Activated T-helper 1 cell treated with Interleukin-2 at 50 U/mL for 16 hours (primary cell): ENCODE measurements at places on chromosomes 7 and 10.

DNA sequence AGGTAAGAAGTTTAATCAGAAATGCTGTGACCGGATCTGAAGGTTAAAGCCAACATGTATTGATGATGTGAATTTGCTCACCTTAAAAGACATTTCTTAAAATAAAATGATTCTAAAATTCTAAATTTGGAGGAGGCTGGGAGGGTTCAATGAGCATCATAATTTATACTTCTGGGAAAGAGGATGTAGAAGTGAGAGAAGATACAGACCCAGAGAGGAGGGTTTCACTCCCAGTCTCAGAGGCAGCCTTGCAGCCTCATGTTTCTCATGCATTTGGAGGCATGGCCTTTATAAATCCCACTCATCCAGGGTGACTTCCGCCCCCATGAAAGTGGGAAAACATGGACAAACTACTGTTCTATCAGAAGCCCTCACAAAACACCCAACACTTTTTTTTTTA, 305.6 kb upstream of the PITRM1 start:
- DNase-seq = no peak

DNA sequence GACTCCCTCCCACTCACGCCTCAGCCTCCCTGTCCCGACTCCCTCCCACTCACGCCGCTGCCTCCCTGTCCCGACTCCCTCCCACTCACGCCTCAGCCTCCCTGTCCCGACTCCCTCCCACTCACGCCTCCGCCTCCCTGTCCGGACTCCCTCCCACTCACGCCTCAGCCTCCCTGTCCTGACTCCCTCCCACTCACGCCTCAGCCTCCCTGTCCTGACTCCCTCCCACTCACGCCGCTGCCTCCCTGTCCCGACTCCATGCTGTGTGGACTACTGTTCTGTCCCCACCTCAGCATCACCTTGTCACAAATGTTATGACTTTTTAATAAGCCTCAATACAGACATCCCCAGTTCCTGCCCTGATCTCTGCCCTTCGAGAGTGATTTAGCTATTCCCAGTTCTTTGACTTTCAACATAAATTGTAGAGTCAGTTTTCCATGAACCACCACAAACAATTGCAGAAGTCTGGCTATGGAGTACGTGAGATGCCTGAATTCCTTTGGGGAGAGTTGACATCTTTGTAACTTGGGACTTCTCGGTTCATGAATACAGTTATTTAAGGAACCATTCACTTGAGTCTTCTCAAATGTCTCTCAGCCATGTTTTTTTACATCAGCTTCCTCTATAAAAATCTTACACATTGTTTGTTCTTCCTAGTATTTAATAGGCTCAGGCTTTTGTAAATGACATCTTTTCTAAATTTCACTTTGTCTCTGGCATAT, 71.9 kb downstream of the FOXL3 start:
- no peak for DNase-seq

DNA sequence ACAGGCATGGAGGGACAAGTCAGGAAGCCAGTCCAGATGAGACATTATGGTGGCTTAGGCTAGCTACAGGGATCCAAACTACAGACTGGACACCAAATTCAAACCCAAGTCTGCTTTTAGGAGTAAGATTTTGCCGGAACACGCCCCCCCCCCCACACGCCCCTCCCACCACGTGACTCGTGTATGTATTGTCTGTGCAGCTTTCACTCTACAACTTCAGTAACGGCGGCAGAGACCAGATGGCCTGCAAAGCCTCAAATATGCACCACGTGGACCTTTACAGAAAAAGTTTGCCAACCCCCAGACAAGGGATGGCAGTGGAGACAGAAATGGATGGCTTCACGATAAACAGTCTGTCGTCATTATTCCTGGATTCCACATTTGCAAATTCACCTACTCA, 14.5 kb downstream of the HIPK2 start:
- no peak for DNase-seq

GRCh38 chr10:79627075-79627474, 16.3 kb downstream of the SFTPA1 start:
- DNase-seq = no peak

GRCh38 chr10:34049887-34050286, 715.4 kb upstream of the NRP1 start:
- DNase-seq = no peak

DNA sequence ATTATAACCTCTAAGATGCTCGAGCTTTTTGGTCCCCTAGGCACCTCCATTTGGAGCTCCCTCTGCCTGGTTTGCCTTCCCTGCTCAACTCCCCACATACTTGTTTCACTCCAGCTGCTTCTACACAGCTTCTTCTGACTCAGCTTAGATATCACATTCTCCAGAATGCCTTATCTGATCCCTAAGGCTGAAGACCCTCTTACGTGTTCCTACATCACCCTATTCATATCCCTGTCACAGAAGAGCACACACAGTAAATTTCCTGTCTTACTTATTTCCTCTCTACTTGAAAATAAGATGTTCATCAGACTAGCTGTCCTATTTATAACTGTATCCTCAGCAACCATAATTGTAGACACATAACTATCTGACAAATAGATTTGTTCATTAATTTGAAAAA, 61.3 kb upstream of the RNF148 start:
- DNase-seq = no peak

DNA sequence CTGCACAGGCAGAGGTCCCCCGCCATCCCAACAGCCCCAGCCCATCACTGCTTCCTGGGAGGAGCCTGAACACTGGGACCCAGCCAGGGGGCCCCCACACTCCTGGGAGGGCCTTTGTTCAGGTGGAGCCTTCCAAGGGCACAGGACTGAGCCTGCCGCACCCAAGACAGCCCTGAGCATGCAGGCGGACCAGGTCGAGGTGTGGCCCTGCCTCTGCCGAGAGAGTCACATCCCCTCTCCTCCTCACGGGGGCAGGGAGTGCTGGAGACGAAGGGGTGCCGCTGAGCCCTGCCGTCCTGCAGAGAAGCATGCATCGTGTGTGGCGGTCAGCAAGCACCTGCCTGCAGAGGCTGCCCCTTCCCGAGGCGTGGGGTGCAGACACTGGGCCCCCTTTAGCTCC, 7.3 kb upstream of the MAFK start:
- DNase-seq = no peak

- DNase-seq = no peak
These were observed 309.7 kb downstream of the CSTF2T start for GRCh38 chr10:51389415-51390321.

GRCh38 chr7:64887756-64888508, 15.1 kb upstream of the ZNF273 start:
- DNase-seq = no peak

- no peak for DNase-seq
These were observed 78.8 kb downstream of the HIF1AN start for GRCh38 chr10:100614429-100615095.

GRCh38 chr10:43610636-43611035, 4.4 kb downstream of the ZNF485 start:
- no peak for DNase-seq

GRCh38 chr7:147400925-147401324, 1189.6 kb upstream of the C7orf33 start:
- DNase-seq = no peak

- no peak for DNase-seq
These were observed 33.7 kb upstream of the NAMPT start for GRCh38 chr7:106318482-106318881.

DNA sequence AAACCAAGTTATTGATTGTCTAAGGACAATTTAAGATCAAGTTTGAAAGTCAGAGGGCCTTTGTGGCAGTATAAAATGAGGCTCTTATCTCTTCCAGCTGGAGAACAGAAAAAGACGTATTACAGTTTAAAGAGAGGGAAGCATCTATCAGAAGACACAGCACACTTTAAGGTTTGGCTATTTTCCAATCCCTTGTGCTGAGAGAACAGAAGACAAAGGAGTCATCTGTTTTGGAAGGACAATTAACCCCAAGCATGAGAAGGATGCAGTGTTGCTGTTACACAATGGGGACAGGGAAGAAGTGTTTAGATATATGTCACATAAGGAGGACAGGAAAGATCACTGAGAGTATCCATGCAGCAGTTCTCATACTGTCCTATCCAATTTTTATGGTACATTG, 1224.2 kb upstream of the SORCS1 start:
- no peak for DNase-seq

- DNase-seq = peak; percentile 24
These were observed 880 bp upstream of the ELN start for GRCh38 chr7:74026903-74027682.

GRCh38 chr7:834277-834676, 2.0 kb downstream of the SUN1 start:
- DNase-seq = no peak

- DNase-seq = no peak
These were observed 4.2 kb upstream of the OPN4 start for GRCh38 chr10:86650151-86650550.

GRCh38 chr7:142146124-142146523, 34.6 kb downstream of the MGAM2 start:
- no peak for DNase-seq

DNA sequence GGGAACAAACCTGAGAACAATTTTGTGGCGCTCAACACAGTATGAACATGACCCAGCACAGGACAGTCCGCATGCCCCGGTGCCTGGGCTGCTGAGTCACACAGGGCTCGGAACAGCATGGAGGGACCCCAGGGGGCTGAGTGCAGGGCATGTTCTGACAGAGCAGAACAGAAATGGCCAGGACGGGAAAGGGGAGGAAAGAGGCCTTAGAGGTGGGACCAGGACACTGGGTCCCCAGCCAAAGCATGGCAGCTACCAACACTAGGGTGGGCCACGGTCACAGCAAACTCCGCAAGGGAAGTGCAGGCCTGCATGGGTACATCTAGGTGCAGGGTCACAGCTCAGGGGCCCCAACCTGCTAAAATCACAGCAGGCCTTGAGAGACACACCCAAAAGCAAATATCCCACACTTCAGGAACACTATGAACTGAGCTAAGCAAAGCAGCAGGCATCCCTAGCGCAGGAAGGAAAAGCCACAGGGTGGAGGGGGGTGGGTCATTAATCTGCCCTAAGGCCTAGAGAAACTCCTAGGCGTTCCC, 5.6 kb downstream of the IMPDH1 start:
- DNase-seq = no peak

DNA sequence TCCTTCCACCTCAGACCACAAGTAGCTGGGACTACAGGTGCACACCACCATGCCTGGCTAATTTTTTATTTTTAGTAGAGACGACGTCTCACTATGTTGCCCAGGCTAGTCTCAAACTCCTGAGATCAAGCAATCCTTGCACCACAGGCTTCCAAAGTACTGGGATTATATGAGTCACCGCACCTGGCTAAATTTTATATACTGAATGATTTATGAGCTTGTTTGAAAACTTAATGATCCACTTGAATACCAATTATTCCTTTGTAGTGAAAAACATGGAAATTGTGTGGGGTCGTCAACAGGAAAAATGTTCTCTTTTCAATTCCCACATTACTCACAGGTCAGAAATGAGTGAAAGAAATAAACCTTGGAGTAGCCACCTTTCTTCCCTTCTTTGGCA, 31.3 kb downstream of the RAPGEF5 start:
- no peak for DNase-seq

GRCh38 chr7:108623220-108623619, 53.5 kb downstream of the DNAJB9 start:
- DNase-seq = no peak

GRCh38 chr10:59319854-59320253, 42.5 kb downstream of the FAM13C start:
- no peak for DNase-seq

DNA sequence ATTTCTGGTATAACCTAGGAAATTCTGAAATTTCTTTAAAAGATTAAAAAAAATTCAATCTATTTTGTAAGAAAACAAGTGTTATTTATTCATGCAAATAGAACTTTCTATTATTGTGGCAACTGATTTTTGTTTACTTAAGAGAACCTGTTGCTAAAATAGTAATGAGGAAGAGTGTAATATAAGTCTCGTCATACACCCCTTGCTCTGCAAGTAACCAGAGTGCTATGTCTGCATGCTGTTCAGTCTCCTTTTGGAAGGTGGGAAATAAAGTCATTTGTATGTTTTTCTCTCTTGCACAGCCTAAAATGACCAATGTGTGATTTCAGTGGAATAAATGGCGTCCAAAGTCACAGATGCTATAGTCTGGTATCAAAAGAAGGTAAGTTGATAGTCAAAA, 41.3 kb downstream of the PHTF2 start:
- no peak for DNase-seq

DNA sequence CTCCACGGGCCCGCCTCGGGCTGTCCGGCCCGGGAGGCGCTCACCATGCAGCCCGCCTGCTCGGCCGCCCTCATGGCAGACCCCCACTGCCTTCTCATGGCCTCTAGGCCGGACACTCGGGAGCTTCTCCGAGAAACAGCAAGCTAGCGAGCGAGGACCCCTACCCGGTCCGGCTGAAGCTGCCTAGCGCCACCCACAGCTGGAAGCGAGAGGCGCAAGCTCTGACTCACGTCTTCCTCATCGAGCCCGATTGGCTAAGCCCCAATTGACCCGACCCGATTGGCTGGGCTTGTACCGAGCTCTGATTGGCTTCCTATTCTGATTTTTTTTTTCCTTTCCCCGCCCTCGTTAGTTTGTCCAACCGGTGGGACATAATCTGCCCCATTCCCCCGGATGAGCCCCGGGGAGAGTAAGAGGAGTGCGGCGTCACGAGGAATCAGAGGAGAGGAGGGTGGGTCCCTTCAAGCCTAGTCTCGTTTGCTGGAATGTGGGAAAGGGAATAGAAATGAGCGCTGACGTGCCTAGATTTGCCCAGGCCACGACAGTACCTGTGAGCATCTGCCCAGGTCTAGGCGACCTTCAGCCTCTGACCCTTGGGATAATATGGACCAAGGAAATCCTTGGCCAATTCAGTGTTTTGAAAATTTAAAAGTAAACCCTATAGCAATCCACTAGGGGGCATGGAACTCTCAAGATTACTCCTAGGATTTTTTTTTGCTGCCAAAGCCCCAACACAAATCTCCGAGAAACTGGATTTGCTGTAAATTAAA, at the start of gene TYSND1:
TYSND1 (minus strand) TSS at position 212 of the 770 bp plus-strand sequence; CDS start at position 98, 114 bp downstream.
- DNase-seq = peak; percentile 79

DNA sequence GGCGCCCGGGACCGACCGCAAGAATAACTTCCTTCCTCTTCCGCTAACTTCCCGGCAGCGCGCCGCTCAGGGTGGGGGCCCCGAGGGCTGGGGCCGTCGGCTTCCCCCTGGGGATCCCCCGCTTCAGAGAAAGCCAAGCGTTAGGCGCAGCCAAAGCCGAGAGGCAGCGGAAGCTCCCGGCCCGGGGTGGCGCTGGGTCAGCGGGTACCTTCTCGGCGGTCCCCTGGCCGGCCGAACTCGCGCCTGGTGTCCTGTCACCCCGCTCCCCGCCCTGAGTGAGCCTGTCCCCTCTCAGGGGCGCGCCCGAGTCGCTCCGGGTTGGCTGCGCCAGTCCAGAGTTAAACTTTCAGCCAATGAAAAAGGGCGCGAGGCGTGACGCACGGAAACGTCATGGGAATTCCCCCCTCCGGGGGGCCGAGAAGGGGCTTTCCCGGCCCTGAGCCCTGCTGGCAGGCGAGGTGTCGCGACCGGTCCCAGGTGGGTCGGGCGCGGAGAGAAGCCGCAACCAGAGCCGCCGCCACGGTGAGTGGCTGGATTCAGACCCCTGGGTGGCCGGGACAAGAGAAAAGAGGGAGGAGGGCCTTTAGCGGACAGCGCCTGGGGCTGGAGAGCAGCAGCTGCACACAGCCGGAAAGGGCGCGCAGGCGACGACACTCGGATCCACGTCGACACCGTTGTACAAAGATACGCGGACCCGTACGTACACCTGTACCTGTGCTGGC, 1.3 kb upstream of the NFKB2 start:
- peak; percentile 95 for DNase-seq
